Colonic mucosa (tissue), 4 donors: ENCODE measurements at places on chromosomes 1 and 21. TPM values are rescaled to one million over a fixed set of nuclear protein-coding genes. Genes with fewer than 3 reads are reported as not detected.

Gene MROH9
- not detected for total RNA-seq

Gene VANGL2
- 10.3 TPM for total RNA-seq

Gene KRTAP10-12
- total RNA-seq, result not detected

DNA sequence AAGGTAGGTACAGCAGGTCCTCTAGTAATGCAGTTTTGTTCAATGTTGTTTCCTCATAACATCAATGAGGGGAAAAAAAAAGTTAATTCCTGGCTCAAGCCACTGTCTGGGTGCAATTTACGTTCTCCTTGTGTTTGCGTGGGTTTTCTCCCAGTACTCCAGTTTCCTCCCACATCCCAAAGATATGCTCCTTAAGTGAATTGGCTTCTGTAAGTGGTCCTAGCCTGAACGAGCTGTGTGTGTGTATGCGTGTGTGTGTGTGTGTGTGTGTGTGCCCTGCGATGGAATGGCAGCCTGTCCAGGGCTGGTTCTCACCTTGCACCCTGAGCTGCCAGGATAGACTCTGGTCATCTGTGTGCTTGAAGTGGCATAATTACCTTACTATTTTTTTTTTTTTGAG, 332.0 kb downstream of the PDE4B start:
- H3K36me3 ChIP-seq, result no peaks in the 10 kb centered on the region
- no peak overlapping the region for H3K27ac ChIP-seq
- H3K4me3 ChIP-seq, result no peak overlapping the region
- no peaks in the 10 kb centered on the region for H3K4me1 ChIP-seq

DNA sequence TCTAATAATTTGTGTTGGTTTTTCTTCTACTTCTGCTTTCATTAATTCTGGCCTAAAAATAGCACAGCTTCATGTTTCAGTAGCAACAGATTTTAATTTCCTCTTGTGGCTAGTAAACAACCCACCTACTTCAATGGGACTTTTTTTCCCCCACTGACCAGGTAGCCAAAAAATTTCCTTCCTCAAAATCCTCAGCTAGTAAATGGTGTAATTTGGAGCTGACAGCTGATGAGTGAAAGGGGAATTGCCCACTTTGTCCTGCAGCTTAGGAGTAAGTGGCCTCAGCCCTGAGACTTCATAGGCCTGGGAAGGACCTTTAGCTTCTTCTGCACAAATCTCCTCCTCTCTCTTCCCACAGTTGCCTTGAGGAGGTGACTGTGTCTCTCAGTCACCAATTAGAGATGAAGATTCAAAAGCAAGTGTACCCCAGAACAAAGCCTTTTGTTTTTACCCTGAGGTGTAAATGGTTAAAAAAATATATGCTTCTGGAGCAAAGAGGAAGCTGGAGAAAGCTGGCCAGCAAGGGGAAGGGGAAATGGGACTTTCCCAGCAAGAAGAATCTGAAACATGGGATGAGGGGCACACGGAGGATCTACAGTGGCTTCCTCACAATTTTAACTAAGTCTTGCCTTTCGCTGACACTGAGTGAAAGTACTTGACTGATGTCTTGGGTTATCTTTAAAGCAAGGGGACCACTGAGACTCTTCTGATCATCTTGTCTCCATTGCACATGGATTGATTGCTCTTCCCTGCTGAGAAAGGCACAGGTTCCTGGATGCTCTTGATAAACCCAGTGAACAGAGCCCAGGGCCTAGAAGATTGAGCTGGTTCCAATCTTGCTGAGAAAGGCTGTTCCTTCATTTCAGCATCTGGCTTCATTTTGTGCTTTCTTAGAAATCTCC, 35.8 kb upstream of the VCAM1 start:
- no peaks in the 10 kb centered on the region for H3K36me3 ChIP-seq
- DNase-seq, result no peak
- H3K4me1 ChIP-seq, result no peaks in the 10 kb centered on the region
- no peaks in the 10 kb centered on the region for H3K27me3 ChIP-seq
